Activated T-helper 17 cell treated with anti-CD3 and anti-CD28 coated beads, Interleukin-2, amount 50 U/mL, for 72 hours (primary cell): ENCODE measurements at places on chromosomes 16 and 17. TPM values are rescaled to one million over a fixed set of nuclear protein-coding genes. Genes with fewer than 3 reads are reported as not detected.

GRCh38 chr16:4372001-4372577 is 441 bp downstream of the VASN start:
- ATAC-seq = peak; percentile 65

- ATAC-seq = peak; percentile 90
Observed at GRCh38 chr16:47779201-47780016, 318.3 kb downstream of the PHKB start.

The DBNDD1 gene
- total RNA-seq = 0.53 TPM

The SLC38A8 gene
- not detected for total RNA-seq
